Tracheal epithelial cell (primary cell): ENCODE measurements at places on chromosomes 7 and 10. TPM values are rescaled to one million over a fixed set of nuclear protein-coding genes. Genes with fewer than 3 reads are reported as not detected.

TCF7L2 gene
- total RNA-seq = 1.5 and 1.7 TPM in 2 replicates

SEMA3A gene
- total RNA-seq = 25.6 and 138 TPM in 2 replicates

SAMD9 gene
- total RNA-seq = 7.9 and 9.9 TPM in 2 replicates

SFTPA1 gene
- total RNA-seq = not detected in 2 replicates

LIPF gene
- not detected in 2 replicates for total RNA-seq

ACSM6 gene
- total RNA-seq = not detected in 2 replicates

HMX2 gene
- not detected in 2 replicates for total RNA-seq

CRPPA gene
- 0.43 and 0.96 TPM in 2 replicates for total RNA-seq

GSAP gene
- 9.2 and 9.8 TPM in 2 replicates for total RNA-seq
